Activated T-cell treated with anti-CD3 and anti-CD28 coated beads for 4 hours (primary cell): ENCODE measurements at places on chromosomes 2 and 18.

DNA sequence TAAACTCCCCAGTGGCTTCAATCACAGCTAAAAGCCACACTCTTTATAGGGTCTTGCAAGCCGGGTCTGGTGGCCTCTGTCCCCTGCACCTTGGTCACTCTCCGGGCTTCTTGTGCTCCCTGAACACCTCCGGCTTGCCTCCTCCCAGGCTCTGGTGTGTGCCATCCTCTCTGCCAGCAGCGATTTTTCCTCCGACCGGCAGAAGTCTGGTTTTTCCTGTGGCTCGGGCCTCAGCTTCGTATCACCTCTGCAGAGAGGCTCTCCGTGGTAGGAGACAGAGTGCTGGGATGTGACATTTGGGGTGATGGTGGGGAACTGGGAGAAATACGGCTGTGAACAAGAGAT lies 58.8 kb upstream of the HPCAL1 start:
- DNase-seq = no peak

DNA sequence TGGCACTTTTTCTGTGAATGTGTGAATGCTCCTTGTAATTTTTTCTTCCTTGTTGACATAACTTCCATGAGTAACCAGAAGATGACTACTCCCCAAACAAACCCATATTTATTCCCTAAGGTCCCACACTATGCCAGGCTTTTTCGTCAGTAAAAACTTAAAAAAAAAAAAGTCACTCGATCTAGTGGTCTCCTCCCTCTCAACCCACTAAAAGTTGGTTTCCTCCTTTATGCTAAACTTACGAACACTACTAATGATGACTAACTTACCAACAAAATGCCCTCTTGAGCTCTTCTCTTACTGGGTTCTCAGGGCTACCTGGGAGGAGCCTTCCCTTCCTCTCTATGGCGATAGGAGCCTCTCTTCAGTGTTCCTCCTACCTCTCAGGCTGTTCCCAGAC lies 18.2 kb downstream of the ACVR1 start:
- DNase-seq = no peak

DNA sequence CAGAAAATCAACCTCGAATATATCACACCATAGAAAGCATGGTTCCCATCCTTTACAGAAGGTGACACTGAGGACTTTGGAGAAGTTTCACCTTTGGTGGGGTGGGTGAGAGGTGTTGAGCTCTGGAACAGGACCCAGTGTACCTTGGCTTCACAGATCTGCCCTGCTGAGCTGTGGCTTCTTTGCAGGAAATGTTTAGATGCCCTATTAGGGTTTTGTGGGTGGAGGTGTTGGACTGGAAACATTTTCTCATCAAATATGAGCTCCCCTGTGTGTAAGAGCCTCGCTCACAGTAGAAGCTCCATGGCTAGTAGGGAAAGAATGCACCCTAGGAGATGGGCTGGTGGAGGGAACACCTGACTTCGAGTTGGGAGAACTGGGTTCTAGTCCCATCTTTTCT lies 55.6 kb downstream of the RPL37A start:
- DNase-seq = no peak

GRCh38 chr2:132632000-132632649 lies 37.9 kb downstream of the LYPD1 start:
- DNase-seq = no peak

DNA sequence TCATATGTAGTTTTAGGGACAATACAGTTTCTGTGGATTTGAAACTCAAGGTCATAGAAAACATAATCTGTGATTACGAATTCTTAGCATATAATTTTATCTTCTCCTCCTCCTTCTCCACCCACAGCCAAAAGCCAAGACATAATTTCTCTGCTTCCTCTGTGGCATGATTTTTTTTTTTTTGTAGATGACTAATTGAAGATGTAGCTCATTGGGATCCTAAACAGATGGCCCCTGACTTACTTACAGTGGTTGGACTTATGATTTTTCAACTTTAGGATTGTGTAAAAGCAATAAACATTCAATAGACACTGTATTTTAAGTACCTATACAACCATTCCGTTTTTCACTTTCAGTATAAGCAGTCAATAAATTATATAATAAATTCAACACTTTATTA lies 42.3 kb downstream of the FSIP2 start:
- no peak for DNase-seq

DNA sequence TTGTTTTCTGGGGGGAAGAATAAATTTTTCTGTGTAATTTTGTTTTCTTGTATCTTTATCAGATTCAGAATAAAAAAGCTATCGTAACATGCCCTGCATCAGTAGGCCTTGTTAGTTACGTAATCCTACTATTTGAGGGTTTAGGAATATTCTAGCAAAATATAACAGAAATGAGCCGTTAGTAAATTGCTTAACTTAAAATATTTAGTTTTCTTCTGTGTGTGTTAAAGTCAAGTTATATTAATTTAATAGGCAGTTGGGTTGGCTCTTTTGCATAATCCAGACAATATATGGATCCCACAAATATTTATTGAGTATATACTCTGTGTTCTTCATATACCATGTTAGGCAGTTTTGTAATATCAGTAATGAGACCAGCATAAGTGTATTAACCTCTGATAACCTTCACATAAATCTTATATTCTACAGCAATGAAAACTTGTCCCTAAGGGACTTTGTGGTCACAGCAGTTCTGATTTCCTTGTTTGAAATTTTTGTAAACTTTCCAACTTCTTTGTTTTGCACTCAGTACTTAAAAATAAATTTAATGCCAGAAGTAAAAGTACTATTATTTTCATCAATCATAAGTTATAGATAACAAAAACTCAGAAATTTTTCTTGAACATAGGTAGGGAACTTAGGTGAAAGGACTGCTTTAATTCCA lies 151.9 kb downstream of the FMNL2 start:
- DNase-seq = no peak

DNA sequence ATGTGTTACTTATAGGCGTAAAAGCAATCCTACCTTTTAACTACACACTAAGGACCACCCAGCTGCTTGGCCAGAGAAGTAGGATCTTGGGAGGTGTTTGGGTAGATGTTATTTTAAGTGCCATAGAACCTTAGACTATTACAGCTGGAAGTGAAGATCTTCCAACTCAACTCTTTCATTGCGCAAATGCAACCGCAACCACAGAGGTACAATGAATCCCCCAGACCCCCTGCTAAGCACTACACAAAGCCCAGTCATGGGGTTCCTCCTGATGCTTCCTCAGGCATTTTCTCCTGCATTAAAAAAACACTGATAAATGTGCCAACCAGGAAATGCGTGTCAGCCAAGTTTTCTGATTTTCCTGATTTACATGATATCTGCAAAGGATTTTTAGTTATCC lies 246.0 kb downstream of the LRRTM1 start:
- no peak for DNase-seq

DNA sequence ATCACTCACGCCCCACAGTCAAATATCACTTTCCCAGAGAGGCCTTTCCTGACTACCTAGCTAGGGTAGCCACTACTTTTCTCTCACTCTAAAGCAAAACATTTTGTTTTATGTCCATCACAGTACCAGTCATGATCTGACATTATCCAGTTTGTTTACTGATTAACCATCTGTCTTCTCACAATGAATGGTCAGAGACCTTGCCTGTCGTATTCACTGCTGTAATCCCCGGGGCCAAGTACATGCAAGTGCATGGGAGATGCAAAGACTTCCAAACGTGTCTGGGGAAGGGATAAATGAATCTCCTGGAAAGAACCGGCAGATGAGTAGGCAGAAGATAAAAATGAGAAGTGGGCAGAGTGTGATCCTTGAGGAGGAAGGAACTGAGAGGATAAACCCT lies 39.7 kb downstream of the THUMPD2 start:
- no peak for DNase-seq

DNA sequence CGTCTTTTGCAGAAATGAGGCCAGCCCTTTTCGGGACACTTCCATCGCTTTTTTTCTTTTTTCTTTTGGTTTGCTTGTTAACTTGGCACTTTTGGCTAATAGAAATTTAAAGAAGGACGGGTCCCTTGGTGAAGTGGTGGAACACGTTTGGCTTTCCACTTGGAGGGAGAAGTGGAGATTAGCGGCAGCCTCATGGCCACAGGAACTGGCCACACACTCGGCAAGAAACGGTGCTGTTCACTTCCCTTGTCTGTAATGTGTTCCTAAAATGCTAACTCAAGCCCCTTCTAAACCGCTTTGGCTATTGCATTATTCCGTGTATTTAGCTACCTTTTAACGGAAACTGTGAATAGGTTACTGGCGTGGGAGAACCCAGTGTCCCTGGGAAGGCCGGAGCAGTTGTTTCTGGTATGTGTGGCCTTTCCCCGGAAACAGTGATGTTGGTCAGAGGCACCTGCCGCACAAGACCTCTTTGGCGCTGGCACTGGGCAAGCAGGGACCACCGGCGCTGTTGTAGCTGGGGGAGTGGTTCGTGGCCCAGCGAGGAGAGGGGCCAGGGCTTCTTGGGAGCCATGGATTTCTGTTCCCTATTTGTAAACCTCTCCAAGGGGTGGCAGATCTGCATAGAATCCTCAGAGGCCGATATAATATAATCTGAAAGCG lies 981 bp downstream of the RAMP1 start:
- DNase-seq = no peak
